Activated naive CD4-positive, alpha-beta T cell (primary cell): ENCODE measurements at places on chromosomes 6 and 20.

GRCh38 chr6:28719275-28719940 is 193.7 kb downstream of the GPX5 start:
- no peak for DNase-seq

- no peak for DNase-seq
Observed at GRCh38 chr6:7649037-7649810, 59.2 kb downstream of the SNRNP48 start.

- DNase-seq: no peak
Observed at GRCh38 chr6:169074526-169074925, 179.1 kb downstream of the THBS2 start.

- no peak for DNase-seq
Observed at GRCh38 chr20:54646156-54646517, 170.7 kb downstream of the DOK5 start.

DNA sequence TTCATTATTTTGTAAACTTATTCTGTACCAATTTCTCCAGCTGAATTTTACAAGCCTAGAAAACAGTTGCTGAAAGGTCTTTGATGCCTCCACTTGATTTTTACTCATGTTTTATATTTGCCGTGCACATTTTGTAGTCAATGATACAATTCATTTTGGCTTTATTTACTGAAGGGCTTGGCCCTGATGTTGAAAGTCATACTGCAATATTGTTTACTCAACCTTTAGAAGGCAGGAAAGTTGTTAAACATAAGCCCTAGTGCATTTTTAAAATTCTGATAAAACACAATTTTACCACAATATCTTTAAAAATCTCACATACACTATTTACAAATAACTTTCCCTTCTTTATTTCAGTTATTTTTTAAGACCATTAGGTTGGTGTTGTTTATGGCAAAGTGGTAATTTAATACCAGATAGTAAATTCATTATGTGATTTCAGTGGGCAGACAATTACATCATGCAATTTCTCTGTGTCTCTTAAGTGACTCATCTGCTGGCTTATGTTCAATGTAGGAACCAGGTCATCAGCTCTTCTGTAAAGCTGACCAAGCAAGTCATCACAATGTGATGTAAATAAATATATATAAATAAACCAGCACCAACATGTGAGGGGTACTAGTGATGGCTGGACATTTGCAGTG is 121.1 kb upstream of the SLC35B3 start:
- DNase-seq: no peak

DNA sequence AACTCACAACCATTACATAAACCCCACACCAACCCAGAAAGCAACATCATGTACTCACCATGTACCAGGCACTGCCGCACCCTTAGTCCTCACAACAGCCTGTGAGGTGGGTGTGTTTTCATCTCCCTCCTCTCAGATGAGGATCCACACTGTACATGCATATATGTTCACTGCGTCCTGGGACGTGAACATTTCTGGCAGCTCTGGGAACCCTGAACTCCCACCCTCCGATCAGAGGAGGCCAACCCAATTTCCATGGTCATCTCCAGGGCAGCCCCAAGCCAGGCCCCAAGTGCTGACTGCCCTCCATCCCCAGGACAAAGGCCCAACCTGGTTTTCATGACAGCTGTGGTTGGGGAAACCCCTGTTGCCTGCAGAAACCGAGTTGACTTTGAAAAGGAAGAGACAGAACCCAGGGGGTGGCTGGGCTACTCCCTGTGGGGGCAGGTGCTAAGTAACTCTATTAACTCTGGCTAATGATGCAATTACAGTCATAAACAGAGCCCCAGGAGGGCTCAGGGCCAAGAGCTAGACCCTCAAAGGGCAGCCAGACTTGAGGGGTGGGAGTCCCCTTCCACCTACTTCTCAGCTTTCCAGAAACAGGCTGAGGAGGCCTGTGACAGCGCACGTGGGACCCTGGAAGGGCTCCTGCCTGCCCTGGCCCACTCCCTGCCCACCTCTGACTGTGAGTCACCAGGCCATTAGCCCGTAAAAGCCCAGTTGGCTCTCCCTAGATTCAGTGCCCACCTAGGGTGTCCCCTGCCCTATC is 2.6 kb downstream of the TFEB start:
- no peak for DNase-seq

GRCh38 chr20:10676518-10676917 is 2.7 kb upstream of the JAG1 start:
- DNase-seq: no peak

GRCh38 chr20:16158976-16159286 is 414.3 kb downstream of the KIF16B start:
- no peak for DNase-seq

GRCh38 chr6:149265945-149266344 is 51.6 kb upstream of the TAB2 start:
- no peak for DNase-seq

- no peak for DNase-seq
Observed at GRCh38 chr6:47066418-47066817, 24.3 kb upstream of the ADGRF1 start.

GRCh38 chr6:165762876-165763275 is 99.8 kb upstream of the PDE10A start:
- no peak for DNase-seq

- DNase-seq: no peak
Observed at GRCh38 chr20:32580970-32581838, 3.9 kb downstream of the NOL4L start.

- DNase-seq: no peak
Observed at GRCh38 chr6:68657374-68658139, 22.5 kb downstream of the ADGRB3 start.

DNA sequence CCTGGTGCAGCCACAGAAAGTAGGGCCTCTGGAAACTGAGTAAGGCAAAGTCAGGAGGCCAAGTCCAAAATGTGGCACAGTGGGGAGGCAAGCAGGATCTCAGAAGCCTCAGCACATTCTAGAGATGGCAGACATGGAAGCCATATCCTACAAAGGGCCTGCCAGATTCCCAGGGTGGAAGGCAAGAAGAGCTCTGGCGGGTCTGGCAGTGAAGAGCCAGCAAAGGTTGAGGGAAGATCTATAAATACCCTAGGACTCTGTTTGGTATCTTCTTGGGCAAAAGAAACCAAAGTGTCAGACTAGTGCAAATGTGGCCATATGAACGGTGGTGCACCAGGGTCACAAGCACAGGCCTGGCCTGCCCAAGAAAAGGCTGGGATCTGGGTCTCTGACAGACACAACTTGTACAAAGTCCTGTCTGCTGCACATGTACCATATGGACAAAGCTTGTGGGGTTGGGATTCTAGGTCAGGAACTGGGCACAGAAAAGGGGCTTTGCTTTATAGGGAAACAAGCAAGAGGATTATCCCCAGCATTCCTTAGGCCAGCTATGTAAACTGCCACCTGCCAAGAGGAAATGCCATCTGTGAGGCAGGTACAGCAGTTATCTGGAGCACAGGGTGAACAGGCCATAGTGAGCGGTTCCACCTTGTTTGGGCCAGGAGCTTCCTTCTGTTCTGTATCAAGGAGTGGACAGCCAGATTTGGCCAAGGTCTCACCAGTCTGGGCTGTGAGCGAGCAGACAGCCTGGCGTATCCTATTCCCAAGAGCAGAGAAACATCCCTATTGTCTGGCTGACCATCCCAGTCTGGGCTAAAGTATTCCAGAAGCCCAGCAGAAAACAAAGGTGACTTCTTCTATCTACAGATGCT is 36.3 kb upstream of the SLC4A11 start:
- no peak for DNase-seq

- no peak for DNase-seq
Observed at GRCh38 chr6:48825501-48826151, 637.4 kb downstream of the MMUT start.

- DNase-seq: no peak
Observed at GRCh38 chr6:72769459-72770125, 147.7 kb downstream of the KCNQ5 start.

GRCh38 chr20:1761598-1761997 is 104.0 kb upstream of the SIRPG start:
- DNase-seq: no peak

- DNase-seq: no peak
Observed at GRCh38 chr6:110720066-110720465, 95.2 kb downstream of the CDK19 start.

- DNase-seq: no peak
Observed at GRCh38 chr20:50243610-50244351, 53.2 kb downstream of the CEBPB start.

DNA sequence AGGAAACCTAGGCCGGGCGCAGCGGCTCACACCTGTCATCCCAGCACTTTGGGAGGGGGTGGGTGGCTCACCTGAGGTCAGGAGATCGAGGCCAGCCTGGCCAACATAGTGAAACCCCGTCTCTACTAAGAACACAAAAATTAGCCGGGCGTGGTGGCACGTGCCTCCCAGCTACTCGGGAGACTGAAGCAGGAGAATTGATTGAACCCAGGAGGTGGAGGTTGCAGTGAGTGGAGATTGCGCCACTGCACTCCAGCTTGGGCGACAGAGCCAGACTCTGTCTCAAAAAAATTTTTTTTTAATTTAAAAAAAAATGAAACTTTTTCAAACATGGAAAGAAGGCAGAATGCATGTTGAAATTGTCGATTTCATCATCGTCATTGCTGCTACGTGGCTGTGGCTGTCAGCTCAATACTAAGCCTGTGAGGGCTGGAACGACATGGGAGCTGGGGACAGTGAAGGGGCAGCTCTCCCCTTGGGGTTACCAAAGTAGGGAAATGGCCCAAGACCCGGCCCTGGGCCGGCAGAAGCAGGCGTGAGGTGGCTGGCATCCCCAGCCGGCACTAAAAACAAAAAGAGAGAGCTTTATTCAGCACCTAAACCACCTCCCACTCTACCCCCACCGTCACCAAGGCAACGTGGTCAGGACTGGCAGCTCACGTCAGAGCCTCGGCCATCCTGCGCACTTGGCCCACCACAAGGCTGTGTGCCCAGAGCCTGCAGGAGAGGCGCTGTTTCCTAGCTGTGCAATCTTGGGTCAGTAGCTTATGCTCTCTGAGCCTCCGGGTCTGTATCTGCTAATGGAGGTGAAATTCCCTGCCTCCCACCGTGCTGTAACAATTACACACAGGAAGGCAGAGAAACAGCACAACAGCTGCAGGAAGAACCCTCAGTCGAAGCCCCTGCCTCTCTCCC is 30.8 kb downstream of the AGPAT4 start:
- no peak for DNase-seq

DNA sequence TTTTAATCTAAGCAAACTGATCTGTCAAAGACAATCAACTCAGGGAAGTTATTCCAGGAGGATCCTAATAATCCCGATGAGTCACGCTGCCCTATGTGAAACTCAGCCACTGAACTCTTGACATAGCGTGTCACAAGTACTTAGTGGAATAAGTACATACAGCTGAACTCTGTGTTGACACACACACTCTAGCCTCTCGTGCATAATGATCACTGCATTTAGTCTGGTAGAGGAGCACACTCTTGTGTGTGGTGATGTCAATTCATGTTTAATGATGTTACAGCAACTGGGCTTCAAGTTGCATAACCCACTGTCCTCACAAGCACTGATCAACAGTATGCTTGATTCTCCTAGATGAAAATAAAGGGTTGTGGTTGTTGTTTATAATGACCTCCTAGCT is 148.3 kb downstream of the HACE1 start:
- no peak for DNase-seq

DNA sequence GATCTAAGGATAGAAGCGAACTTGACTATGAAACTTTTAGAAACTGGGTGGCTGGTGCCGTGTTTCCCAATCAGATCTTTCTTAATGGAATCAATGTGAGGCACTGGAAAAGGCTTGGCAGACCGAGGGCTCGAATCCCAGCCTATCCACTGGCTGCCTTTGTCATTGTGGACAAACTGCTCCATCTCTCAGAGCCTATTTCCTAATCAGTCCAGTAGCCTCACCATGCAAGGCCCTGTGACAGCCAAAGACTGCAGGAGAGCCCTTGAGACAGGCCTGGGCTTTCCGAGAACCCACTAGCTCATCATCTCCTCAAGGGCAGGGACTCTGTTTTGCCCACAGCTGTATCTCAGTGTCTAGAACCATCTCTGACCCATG is 43.4 kb downstream of the SPDEF start:
- DNase-seq: no peak

DNA sequence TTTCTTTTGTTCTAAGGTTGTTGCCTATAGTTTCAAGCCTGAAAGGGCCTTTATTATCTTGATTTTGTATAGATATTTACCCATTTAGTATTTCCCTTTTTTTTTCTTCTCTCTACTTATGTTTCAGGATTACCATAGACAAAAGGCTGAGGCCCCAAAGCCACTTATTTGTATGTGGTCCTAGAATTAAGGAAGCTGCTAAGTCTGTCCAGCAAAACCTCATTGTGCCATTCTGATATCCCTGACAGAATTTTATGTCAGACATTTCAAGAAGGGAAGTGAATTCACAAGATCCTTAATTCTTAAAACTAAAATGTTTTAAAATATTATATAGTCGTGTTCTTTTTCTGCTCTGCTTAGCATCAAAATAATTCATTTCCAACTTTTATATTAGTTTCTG is 6.9 kb downstream of the HAO1 start:
- DNase-seq: no peak

GRCh38 chr6:108947114-108947854 is 99.1 kb downstream of the ARMC2 start:
- no peak for DNase-seq

DNA sequence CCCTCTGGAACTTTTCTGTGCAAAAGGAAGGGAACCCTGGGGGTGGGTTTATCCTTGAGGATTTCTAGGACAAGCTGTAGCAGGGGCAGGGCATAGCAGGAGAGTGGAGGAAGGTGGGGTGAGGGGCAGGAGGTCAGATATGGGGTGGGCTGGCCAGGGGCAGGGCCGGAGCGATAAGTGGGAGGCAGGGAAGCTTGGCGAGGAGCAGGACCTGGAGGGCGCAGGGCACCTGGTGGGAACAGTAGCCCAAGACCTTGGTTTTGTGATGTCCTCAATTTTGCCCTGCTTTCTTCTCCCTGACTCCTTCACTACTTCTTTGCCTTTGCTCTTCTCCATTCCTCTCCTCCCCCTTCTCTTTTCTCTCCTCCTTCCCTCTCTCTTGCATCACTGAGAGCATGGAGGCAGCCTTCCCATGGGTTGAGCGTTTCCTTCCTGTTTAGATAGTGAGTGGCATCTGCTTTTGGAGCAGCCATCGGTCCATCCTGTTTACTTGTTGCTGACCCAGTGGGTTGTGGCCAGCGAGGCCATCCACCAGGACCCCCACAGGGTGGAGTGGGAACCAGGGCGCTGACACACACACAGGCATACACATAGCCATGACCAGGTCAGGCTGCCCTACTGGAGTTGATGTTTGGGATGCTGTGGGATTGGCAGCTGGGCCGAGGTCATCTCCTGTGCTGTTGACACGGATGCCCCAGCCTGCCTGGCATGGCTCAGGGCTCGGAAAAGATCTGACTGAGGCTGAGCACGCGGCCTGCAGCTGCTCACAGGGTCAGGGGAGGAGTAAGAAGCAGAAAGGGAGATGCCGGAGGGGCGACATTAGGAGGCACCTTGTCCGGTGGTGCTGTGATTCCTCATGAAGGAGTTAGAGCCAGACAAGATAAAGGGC is 121.0 kb upstream of the RNF24 start:
- no peak for DNase-seq
